ENCODE measurements at places on chromosomes 13 and 19.

DNA sequence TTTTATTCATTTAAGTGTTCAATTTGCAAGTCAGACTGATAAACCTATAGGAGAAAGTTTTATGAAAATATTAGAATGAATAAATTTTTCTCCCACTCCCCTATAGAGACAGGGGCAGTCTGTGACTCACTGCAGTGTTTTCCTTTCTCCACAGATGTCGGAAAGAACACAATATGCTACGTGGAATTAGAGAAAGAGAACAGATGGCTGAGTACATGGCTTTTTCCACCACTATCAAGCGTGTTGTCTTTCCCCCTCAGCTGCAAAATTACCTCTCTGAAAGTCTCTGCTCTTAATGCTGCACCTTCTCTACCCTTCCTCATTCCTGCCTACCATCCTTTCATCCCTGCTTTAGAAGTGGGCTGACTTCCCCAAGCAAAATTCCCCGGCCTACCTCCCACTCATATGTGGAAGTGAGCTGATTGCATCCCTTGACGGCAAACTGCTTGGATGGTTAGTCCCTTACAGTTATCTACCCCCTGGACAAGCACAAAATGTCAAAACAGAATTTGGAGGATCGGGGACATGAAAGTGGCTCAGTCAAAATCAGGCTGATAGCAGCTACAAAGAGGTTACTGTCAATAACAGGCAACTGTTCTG, 30.0 kb downstream of the FLT1 start:
- H3K27ac ChIP-seq, result no peak overlapping the region
- no peaks in the 10 kb centered on the region for H3K36me3 ChIP-seq
- no peak for DNase-seq
- H3K27me3 ChIP-seq, result no peaks in the 10 kb centered on the region

- no peaks in the 10 kb centered on the region for H3K27me3 ChIP-seq
- DNase-seq, result no peak
- H3K4me1 ChIP-seq, result peaks cover 8% of the 10 kb centered on the region
These were observed 5.8 kb downstream of the CD320 start for GRCh38 chr19:8302357-8302691.

DNA sequence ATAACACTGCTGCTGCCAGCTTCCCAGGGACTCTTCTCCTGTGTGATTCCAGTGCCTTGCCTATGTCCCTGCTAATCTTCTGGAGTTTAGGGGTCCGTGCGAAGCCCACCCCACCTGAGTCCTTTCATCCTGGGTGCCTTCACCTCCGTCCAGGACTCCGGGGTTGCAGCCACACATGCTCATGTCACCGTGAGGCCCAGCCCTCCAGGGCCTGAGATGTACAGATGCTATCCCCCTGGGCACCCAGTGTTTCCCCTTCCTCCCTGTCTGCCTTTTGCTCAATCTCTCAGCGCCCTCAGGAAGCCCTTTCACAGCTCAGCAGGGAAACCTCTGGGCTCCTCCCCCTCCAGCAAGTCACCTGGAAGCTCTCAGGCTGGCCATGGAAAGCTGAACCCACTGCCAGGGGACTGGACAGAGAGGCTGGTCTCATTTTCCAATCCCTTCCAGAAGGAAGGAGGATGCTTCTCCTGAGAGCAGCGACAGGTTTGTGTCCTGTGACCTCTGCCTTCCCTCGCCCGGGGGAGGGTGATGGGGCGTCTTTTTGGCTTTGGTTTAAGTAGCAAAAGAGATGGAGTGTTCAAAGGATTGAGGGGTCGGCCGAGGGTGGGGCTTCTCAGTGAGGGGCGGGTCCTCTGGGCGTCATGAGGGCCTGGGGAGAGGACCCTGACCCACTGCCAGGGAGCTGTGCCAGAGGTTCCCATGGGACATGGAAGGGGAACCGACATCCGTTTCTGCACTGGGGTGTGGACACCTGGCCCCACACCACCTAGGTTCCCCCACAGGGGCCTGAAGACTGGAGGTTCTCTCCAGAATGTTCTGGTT, 30.8 kb upstream of the TFDP1 start:
- no peak overlapping the region for H3K27ac ChIP-seq
- no peaks in the 10 kb centered on the region for H3K36me3 ChIP-seq
- no peak for DNase-seq
- no peaks in the 10 kb centered on the region for H3K4me1 ChIP-seq
- no peak overlapping the region for H3K4me3 ChIP-seq

GRCh38 chr13:102176846-102177245, 225.0 kb downstream of the FGF14 start:
- no peaks in the 10 kb centered on the region for H3K27me3 ChIP-seq
- no peak overlapping the region for H3K4me3 ChIP-seq
- no peak for DNase-seq
- no peaks in the 10 kb centered on the region for H3K36me3 ChIP-seq

DNA sequence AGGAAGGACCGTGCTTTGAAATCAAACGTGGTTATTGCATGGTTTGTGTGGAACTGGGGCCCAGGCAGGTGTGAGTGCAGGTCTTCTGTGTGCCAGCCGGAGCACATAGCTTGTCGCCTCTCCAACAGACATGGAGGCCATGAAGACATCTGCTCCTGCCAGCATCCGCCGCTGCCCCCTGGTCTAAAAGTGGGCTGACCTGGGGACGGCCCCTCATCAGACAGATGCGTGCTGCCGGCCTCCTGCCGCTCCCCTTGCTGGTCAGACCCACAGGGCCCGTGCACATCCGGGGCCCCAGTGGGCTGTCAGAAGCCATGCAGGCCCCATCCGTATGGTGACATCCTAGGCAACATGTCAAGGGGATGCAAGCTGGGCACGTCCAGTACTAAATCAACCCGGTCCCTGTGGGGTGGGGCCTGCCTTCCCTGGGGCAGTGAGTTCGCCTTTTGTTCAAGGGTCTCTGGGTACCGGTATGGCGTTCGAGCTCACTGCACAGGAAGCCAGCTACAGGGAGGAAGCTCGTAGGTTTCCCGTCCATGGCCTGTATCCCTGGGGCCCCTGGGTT, 88.0 kb upstream of the MCF2L start:
- H3K4me1 ChIP-seq, result no peaks in the 10 kb centered on the region
- peaks cover 65% of the 10 kb centered on the region for H3K36me3 ChIP-seq
- no peak overlapping the region for H3K27ac ChIP-seq
- DNase-seq, result no peak
- H3K27me3 ChIP-seq, result no peaks in the 10 kb centered on the region
